ENCODE measurements at places on chromosomes 16 and 17. TPM values are rescaled to one million over a fixed set of nuclear protein-coding genes. Genes with fewer than 3 reads are reported as not detected.

The OGFOD3 gene
- 29.3 TPM for total RNA-seq

The CCT6B gene
- 2.4 TPM for total RNA-seq

- no peak for DNase-seq
Observed at GRCh38 chr16:6131526-6132050, 1034.0 kb upstream of the EEF2KMT start.

DNA sequence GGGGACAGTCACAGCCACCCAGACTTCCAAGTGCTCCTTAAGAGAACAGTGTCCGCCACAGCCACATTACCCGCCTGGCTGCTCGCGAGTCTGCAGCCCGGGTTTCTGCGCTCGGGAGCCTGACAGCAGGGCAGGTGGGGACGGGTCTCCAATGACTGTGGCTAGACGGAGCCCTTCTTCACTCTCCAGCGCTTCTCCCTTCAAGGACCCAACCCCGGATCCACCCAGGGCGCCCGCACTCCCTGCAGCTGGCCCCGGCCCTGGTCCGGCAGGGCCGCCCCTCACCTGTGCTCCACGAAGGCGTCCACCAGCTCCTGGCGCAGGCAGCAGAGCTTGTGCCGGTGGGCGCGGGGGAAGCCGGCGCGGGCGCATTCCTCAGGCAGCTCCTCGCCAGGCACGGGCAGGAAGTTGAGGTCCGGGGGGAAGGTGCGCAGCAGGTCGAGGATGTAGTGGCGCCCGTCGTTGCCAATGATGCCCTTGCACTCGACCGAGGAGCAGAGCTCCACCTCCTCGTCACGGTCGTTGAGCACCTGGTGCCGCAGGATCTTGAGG lies 13.9 kb downstream of the CLUH start:
- DNase-seq = no peak

All from psoas muscle (tissue), 8 donors.